ENCODE measurements at places on chromosomes 4 and X.

DNA sequence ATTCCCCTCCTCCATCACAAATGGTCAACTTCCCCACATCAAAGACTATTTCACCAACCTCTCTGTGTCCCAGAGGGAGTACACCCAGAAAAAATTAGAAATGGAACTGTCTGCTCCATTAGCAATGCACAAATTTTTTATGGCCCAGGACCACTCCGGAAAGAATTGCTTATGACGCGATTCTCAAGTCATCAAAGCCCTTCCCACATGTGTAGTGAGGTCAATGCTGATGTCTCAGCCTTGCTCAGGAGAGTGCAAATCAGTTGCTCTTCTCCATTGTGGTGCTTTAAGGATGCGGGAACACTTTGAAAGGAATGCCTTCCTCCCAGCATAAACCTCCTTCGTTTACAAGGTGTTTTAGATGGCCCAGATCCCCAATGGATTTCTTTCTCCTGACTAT is 518.3 kb downstream of the PPARGC1A start:
- no peak for DNase-seq

DNA sequence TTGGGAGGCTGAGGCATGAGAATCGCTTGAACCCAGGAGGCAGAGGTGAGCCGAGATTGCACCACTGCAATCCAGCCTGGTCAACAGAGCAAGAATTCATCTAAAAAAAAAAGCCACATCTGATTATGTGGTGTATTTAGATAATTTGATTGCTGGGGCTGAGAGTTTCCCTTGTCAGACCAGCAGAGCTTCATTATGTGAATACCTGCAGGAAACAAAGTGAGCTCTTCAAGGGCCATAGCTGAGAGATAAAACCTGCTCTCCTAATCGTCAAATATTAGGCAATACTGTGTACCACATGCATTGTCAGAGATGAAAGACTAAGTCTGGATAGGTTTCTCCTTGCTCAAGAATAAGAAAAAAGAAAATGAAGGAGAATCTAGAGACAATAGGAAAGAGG is 800.0 kb upstream of the IGFBP7 start:
- no peak for DNase-seq

GRCh38 chrX:129737916-129738315 is 863 bp upstream of the XPNPEP2 start:
- DNase-seq, result no peak

- DNase-seq, result no peak
Observed at GRCh38 chr4:145451895-145452294, 29.8 kb upstream of the SMAD1 start.

GRCh38 chr4:133152330-133152821 is 3.3 kb downstream of the PCDH10 start:
- DNase-seq, result peak; percentile 10

DNA sequence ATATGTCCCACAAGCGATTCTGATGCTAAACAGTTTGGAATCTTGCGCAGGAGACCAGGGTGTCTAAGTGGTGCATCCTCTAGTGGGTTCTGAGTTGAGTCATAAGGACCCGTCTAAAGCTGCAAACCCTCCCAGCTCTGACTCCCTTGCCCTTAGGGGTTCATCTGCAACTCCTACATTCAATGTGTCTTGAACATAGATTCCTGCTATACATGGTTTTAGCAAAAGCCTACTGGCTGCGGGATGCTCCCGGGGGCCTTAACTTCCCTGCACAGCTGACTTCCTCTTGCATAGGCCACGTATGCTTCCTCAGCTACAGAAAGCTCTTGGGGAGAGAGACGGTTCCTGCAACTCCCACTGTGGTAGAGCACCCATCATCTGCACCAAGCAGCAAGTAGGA is 236.7 kb downstream of the EVC2 start:
- no peak for DNase-seq

DNA sequence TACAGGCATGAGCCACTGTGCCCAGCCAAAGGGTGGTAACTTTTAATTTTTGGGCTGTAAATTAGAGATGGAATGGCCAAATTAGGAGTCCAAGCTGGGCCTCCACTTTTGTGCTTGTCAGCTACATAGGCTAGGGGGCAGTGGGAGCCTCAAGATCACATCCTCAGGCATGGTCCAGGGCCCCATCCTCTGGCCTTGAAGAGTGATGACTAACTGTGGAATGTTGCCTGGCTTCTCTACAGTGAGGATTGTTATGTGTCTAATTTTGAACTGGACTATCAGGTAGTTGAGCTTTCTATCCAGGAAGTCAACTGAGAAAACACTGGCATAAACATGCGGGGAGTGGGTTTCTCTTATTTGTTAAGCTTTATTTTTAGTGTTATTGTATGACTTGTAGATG is 33.0 kb downstream of the CCNG2 start:
- no peak for DNase-seq

- DNase-seq, result peak; percentile 49
Observed at GRCh38 chr4:176789955-176790354, 2.8 kb downstream of the VEGFC start.

- DNase-seq, result no peak
Observed at GRCh38 chr4:186081202-186081807, 12.3 kb downstream of the TLR3 start.

DNA sequence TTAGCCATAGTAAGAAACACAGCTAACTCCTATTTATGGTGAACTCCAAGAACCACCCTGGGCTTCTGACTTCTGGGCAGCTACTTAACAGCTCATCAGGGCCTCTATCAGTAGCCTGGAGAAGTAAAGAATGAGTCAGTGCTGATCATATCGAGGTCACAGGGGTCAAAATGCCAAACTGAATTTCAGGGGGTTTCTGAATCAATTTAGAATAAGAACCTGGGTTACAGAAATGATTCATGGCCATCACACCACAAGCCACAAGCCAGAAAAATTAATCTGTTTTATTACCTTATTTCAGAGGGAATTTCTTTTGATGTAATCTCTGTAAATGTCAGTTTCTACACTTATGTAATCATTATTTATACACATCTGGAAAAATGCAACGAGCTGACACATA is 64.4 kb downstream of the CHST7 start:
- peak; percentile 21 for DNase-seq

GRCh38 chr4:84277923-84278322 is 221.2 kb downstream of the NKX6-1 start:
- no peak for DNase-seq

DNA sequence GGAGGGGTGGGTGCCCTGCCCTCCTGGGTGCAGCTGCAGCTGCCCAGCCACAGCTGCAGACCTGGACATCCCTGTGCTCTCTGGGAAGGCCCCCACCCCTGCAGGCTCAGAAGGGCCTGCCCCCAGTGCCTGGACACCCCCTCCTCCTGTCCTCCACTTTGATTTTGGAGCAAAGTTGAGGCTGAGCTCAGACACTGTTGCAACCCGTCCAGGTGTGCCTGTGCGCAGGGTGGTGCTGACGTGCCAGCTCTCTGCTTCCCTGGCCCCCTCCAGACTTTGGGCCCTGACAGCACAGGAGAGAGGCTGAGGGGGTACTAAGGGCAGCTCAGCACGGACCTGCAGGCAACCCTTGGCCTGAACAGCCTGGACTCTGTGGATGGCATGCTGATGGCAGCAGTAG is 750.3 kb downstream of the ARAP2 start:
- no peak for DNase-seq

DNA sequence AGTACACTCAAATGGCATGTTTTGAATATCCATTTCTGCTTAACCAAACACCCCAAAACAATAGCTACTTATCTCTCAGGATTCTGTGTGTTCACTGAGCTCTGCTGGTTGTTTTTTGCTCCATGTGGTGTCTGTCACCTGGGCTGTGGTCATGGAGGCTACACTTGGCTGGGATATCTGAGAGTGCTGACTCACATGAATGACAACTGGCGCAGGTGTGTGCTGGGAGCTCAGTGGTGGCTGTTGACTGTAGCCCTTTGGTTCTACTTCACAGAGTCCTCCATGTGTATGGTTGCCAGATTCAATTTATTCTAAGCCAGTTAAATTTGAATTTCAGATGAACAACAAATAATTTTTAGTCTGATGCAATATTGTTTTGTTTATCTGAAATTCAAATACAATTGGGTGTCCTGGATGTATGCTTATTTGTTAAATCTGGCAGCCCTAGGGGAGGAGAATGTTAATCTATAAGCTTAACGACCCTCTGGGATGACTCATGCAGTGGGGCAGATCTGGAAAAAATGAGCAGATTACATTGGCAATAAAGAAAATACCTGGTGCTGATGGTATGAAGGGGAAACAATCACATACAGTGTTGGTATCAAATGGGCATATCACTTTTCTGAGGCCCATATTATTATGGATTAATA is 28.2 kb upstream of the TCEAL4 start:
- DNase-seq, result no peak

DNA sequence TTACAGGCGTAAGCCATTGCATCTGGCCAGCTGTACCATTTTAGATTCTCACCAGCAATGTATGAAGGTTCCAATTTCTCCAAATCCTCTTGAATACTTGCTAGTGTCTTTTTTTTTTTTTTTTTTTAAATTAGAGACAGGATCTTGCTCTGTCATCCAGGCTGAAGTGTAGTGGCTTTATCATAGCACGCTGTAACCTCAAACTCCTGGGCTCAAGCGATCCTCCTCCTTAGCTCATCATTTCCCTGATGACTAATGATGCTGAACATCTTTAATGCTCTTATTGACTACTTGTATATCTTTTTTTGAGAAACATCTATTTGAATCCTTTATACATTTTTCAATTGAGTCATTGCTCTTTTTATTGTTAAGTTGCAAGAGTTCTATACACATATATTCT is 40.3 kb downstream of the HDAC8 start:
- DNase-seq, result no peak

GRCh38 chr4:122639181-122639580 is 18.3 kb upstream of the IL21 start:
- no peak for DNase-seq

DNA sequence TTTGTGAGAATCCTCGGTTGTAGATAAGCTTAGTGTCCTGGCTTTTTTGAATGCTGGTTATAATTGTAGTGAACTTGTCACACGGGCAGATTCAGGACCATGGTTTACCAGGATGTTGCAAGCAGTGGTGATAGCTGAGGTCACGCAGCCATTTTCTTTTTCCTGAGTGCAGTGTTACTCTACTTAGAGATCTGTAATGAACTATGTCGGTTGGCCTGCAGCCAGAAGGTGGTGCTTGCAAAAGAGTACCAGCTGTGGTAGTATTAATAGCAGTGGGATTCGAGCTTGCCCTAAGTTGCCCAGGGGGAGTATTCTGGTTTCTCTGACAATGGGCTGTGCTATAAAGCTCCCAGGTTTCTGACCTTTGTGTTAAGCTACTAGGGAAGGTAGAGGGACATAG is 368.9 kb downstream of the SLITRK2 start:
- DNase-seq, result no peak

GRCh38 chrX:43861750-43862149 is 20.5 kb downstream of the MAOB start:
- no peak for DNase-seq

GRCh38 chrX:133482056-133482952 is 67.0 kb upstream of the GPC4 start:
- DNase-seq, result no peak

DNA sequence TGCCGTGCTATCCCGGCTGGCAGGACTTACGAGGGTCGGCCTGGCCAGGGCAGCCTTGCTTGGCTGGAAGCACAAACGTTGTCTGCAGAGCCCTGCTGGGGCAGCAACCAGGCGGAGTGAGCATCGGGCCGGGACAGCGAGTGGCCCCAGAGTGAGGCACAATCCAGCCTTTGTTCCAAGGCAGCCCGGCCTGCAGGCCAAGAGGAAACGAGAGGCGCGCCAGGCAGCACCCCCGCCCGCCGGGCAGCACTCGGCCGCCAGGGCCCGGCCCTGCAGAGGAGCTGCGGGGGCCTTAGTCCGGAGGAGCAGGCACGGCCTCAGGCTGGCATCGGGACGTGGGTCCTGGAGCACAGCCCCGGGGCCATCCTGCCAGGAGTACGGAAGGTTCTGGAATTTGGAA is 24.1 kb downstream of the FGFRL1 start:
- no peak for DNase-seq

DNA sequence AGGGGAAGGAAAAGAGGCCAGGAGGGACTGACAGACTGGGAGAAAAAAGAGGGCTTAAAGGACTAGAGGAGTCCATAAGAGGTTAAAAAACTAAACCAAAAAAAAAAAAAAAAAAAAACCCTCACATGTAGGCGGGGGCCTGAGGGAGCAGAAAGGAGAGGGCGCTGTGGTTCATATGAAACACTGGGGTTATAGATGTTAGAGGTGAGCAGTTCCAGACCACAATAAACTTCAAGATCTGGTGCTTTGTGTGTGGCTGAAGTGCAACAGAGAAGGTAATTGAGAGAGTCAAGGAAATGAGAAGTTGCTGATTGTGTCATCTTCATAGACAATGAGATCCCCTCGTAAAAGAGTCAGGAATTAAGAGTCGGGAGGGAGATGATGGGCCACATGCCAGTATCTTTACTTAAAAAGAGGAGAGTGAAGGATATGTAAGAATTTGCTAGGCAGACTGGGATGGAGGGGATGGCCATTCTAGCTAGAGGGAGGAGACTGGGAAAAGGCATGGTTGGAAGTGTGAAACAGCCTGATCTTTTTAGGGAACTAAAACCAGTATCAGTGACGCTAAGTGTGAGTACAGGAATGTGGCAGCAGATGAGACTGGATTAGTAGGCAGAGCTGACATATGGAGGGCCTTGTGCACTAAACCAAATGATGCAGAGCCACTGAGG is 18.4 kb upstream of the OGT start:
- DNase-seq, result peak; percentile 49

GRCh38 chr4:83677656-83678055 is 141.7 kb downstream of the GPAT3 start:
- DNase-seq, result no peak

DNA sequence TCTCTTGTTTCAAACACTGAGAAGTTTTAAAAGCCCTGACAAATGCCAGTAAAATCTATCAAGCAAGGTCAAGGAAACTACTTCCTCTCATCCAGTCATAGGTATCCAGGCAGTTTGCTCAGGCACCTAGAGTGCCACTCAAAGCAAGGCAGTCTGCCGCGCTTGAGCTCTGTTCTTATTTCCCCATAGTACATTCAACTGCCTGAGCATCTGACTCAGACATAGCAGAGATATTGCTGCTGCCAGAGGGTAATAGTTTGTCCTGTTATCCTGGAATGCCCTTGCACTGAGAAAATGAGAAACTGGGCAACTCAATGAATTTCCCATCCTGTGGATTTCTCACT is 16.1 kb upstream of the ATP8A1 start:
- DNase-seq, result no peak

- no peak for DNase-seq
Observed at GRCh38 chr4:12507868-12508481, 976.2 kb downstream of the RAB28 start.

DNA sequence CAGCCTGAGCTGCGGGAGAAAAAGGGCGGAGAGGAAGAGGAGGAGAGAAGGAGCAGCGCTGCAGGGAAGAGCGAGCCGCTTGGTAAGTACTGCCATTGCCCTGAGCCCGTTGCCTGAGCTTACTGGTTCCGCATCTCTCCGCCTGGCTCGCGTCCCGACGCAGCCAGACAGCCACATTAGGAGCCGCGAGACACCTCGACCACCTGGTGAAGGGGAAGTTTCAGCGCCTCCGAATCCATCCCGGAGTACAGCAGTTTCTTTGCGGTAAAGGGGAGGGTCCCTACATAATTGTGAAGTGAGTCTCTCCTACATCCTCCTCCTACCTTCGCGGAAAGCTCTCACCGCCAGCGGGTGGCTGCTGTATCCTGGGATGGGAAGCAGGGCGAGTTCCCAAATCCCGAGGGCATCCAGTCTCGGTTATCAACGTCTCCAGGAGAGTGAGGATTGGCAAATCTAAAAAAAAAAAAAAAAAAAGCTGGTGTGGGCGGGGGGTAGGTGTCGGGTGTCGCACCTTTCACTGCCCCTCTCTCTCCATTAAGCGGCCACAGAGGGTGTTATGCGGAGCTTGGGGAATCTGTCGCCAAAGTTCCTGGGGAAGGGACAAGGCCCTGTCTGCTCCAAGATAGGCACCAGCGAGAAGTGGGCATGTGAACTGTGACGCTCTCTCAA is 7.9 kb downstream of the TBX22 start:
- no peak for DNase-seq

- no peak for DNase-seq
Observed at GRCh38 chrX:7552760-7553159, 290.2 kb upstream of the VCX start.

Measured in GM10248 (cell line).